ENCODE measurements at places on chromosomes 7 and 10.

DNA sequence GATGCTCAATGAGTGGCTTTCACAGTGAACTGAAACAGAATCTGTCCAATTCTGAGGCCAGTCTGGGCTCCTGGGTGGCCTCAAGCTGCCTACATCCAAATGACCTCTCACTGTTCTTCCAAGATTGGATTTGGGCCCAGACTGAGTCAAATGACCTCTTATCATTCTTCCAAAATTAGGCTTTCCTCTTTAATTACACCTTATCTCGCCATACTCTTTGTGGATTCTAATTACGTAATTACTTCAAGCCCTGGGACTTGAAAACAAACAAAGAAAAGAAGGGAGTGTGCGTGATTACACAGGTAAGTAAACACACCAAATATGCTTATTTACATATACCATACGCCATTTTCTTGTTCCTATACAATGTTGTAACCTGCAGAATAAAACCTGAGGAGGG is 18.8 kb downstream of the SORBS1 start:
- DNase-seq, result no peak

GRCh38 chr7:101161692-101162471 is 3.5 kb downstream of the VGF start:
- no peak for DNase-seq

DNA sequence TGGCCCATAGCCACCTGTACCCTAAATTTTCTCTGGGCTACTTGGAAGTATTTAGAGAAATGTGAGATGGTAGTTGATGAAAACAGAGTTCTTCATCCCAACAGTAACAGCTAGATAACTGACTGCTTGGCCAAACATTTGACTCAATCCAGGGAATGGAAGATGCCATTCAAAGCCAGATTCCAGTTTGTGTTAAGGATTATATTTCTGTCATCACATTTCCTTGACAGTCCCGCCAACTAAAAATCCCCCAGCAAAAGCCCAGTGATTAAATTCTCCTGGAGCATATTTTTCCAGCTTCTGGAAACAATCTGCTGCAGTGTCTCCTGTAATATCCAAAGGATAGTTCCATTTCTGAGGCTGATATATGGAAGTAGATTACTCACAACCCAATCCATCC is 45.4 kb upstream of the PTN start:
- DNase-seq, result no peak

DNA sequence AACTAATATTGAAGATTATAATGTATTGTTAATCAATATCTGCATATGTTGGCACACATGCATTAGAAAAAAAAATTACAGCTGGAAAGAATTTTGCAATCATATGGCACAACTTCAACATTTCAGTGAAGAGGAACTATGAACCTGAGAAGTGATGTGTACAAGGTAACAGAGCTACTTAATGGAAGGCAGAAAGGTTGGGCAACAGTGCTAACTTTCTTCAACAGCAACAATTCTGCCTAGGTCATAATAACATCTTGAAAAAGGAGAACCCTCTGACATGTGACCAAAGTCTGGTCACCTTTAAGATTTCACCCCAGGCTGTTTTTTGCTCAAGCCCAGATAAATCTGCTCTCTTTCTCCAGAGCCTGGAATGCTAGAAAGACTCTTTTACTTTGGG is 47.9 kb upstream of the SKAP2 start:
- DNase-seq, result no peak

GRCh38 chr10:77643795-77644468 is 6.3 kb upstream of the KCNMA1 start:
- DNase-seq, result no peak

DNA sequence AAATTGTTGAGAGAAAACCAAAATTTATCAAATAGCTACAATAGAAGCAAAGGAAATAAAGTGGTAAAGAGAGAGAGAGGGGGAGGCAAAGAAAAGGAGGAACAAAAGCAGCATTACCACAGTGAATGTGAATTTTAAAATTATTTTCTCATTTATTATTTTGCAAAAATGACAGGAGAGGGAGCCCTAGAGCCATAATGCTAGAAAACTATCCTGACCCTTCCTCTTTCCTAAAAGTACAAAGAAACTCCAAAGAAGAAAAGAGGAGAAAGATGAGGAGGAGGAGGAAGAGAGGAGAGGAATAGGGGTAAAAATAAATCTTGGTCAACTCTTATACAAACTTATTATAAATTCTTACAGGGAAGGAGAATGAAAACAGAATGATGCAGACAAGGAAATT is 921.5 kb downstream of the NRG3 start:
- DNase-seq, result no peak

- DNase-seq, result no peak
These were observed 117.1 kb downstream of the MYL10 start for GRCh38 chr7:101511965-101512364.
